ENCODE measurements at places on chromosomes 7 and 10. TPM values are rescaled to one million over a fixed set of nuclear protein-coding genes. Genes with fewer than 3 reads are reported as not detected.

DNA sequence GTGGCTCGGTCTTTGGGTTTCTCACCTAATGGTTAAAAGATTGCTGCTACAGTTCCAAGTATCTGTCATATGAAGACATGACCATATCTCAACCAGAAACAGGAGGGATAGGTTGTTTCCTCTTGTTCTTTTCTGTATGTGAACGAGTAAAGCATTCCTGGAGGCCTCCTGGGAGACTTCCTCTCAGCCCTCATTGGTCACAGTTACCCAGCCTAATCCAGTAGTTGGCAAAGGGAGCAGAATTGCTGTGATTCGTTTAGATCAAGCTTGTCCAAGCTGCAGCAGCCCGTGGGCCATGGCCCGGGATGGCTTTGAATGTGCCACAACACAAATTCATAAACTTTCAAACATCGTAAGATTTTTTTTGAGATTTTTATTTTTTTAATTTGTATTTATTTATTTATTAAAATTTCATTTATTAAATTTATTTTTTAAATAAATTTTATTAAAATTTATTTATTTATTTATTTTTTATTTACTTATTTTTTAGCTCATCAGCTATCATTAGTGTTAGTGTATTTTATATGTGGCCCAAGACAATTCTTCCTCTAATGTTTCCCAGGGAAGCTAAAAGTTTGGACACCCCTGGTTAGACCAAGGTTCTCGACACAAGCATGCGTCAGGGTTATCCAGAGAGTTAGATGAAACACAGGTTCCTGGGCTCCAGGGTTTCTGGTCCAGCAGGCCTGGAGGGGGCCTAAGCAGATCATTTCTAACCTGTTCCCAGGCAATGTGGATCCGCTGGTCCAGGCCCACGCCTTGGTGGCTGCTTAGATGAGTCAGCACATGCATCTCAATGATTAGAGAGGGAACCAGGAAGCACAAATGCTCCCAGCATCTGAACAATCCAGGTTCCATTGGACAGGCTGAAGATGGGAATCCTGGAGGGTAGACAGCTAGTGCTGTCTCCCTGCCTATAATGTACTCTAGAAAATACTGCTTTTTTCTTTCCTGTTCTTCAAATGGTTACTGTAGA is 25.6 kb downstream of the CDC123 start:
- peak; percentile 4 for DNase-seq

GRCh38 chr7:100472121-100472851 is 6.7 kb downstream of the TSC22D4 start:
- DNase-seq, result no peak

- DNase-seq, result no peak
Observed at GRCh38 chr10:132828681-132829080, 42.7 kb upstream of the NKX6-2 start.

GRCh38 chr7:5677538-5678294 is 103.7 kb downstream of the RNF216 start:
- DNase-seq, result peak; percentile 34

DNA sequence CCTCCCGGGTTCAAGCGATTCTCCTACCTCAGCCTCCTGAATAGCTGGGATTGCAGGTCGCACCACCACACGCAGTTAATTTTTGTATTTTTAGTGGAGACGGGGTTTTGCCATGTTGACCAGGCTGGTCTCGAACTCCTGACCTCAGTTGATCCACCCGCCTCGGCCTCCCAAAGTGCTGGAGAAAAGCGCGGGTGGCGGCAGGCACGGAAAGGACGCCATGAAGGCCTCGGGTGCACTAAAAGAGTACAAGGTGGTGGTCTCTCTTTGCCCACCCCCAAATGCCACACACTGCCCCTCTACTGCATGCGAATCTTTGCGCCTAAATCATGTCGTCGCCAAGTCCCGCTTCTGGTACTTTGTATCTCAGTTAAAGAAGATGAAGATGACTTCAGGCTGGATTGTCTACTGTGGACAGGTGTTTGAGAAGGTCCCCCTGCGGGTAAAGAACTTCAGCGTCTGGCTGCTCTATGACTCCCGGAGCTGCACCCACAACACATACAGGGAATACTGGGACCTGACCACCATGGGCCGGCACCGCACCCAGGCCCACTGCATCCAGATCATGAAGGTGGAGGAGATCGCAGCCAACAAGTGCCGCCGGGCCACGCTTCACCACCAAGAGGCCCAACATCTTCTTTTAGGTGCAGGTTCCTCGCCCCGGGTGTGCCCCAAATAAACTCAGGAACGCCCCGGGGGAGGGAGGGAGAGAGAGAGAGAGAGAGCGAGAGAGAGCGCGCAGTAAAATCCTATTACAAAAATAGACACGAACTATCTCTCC is 161.7 kb downstream of the HECW1 start:
- no peak for DNase-seq

DNA sequence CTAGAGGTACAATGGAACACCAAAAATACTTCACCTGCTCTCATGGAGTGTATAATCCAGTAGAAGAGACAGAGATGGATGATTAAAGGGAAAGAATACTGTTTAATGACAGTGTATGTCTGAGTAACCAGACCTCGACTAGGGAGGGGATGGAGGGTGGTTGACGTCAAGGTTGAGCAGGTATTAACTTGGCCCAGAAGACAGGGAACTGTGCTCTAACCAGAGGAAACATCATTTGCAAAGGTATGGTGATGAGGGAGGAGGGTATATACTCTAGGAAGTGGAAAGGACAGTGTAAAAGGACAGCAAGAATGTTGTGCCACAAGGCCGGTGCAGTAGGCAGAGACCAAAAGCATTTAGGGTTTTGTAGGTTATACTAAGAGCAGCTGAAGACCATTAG is 2.9 kb downstream of the MIOS start:
- DNase-seq, result no peak

CLDN3 gene
- polyA plus RNA-seq, result 0.51 TPM

CUL2 gene
- polyA plus RNA-seq, result 9.6 TPM

POLR3A gene
- polyA plus RNA-seq, result 13.6 TPM
